Activated CD4-positive, alpha-beta T cell treated with anti-CD3 and anti-CD28 coated beads, Interleukin-2, amount 10 ng/mL, durations not matched to agents 7 days and 5 days (primary cell): ENCODE measurements at places on chromosomes 2 and 18.

- no peak for DNase-seq
These were observed 127.6 kb upstream of the SERPINE2 start for GRCh38 chr2:224166654-224167053.

GRCh38 chr18:36672437-36673344 is 156.1 kb downstream of the TPGS2 start:
- no peak for DNase-seq

DNA sequence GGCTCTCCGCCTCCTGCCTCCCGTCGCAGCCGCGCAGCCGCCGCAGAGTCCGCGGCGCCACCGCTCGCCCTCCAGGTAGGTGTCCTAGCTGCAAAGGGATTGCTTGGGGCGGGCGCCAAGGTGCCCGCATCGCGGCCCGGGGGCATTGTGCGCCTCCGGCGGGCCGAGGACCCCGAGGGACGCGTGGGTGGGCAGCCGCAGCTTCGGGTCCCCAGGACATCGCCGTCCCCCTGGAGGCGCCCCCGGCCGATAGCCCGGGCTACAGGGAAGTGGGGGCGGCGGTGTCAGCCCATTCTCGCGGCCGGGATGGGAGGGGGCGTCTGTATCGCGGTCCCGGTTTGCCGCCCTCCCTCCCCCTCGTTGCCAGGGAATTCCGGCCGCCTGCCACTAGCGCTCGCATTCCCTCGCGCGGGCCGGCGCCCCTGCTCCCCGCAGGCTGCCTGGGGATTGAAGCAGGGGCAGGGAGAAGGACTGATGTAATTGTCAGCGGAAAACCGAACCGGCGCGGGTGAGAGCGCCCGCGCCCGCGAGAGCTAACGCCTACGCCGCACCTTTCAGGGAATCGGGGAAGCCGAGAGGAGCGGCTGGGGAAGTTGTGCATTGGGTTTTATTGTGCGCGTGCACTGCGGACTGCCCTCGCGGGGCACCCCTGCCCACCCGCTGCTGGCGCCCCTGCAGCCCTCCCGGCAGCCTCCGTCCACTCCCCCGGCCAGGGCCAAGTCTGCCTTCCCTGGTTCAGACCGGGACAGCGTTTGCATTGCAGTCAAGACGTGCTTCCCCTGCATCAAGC is 483 bp downstream of the OSBPL6 start:
- peak; percentile 8 for DNase-seq

- peak; percentile 75 for DNase-seq
These were observed 10.6 kb upstream of the ITGB6 start for GRCh38 chr2:160210599-160211138.

DNA sequence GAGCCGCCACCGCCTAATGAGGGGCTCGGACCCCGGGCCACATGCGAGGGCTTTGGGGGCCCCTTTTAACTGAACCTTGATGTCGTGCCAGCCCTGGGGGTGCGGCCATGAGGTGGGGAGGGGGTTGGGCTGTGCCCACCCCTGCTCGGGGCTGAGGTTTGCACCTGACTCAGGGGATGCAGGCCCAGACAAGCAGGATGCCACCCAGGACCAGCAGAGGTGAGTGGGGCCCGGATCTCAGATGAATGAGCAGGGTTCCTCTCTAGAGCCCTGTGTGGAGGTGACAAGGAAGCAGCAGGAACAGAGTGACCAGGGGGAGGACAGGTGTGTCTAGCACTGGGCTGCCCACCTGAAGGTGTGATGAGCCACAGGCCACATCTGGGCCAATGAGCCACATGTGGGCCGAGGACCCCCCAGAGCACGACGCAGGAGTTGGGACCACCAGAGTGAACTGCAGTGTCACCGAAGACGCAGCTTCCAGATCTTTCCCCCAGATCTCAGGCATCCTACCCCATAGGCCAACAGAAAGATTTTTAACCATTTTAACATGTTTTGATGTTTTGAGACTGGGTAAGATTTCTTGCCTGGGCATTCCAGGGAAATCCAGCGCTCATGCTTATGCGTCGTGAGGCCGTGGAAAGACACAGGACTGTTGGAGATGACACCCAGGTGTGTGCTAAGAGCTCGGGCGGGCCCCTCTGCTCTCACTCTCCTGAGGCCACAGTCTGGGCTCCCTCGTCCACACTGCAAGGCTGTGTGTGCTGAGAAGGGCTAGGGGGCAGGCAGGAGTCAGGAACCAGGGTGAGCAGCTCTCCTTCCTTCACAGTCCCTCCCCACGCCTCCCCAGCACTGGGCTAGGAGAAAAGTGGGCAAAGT is 73.6 kb downstream of the DDX1 start:
- DNase-seq, result no peak

DNA sequence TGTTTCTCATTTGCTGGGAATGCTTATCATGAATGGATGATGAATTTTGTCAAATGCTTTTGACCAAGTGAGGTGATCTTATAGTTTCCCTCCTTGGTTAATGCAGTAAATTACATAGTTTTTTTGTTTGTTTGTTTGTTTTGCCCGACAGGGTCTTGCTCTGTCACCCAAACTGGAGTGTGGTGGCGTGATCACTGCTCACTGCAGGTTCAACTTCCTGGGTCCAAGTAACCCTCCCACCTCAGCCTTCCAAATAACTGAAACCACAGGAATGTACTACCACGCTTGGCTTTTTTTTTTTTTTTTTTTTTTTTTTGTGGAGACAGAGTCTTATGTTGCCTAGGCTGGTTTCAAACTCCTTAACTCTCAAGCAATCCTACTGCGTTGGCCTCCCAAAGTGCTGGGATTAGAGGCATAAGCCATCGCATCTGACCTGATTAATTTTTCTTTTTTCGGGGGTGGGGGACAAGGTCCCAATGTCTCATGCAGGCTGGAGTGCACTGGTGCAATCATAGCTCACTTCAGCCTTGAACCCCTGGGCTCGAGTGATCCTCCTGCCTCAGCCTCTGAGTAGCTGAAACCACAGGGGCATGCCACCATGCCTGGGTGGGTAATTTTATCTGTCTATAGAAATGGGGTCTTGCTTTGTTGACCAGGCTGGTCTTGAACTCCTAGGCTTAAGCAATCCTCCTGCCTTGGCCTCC is 48.6 kb downstream of the SMAD2 start:
- DNase-seq, result no peak

DNA sequence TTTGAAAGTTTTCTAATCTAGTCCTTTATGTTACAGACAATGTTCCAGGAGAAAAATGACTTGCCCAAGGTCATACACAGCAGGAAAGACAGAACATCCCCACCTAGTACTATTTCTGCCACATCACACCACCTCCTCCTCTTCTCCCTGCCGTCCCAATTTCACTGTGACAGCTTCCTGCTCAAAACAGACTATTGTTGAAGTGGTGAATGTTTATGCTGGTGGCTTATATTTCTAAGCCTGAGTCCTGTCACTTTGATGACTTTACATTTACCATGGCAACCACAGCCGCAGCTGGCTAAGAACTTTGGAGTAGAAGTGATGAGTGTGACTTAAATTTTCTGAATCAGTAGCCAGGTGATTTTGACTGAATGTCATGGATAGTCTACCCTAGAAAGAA is 10.0 kb downstream of the GALNT5 start:
- DNase-seq, result no peak

DNA sequence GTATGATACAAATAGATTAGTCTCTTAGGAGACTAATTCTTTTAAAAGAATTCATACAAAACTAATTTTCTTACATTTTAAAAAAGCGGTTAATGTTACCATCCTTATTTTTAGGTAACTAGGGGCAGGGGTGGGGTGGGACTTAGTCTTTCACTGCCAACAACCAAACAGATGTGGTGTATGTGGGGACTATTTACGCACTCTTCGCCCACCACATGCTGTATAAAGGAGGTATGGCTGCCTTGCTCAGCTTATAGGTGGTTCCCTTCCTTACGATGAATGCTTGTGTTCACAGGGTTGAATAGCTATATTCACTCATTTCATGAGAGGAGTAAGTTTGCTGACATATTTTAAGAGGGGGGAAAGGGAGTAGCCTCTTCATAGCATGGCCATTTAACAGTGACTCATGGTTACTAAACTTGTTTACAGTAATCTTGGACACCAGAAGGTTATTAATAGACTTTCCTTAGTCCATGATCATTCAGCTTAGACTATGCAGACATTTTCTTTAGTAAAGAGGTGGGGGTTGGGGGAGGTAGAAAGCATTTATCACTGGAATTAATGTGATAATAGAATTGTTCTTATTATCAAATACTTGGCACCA is 61.8 kb downstream of the CAB39 start:
- no peak for DNase-seq

DNA sequence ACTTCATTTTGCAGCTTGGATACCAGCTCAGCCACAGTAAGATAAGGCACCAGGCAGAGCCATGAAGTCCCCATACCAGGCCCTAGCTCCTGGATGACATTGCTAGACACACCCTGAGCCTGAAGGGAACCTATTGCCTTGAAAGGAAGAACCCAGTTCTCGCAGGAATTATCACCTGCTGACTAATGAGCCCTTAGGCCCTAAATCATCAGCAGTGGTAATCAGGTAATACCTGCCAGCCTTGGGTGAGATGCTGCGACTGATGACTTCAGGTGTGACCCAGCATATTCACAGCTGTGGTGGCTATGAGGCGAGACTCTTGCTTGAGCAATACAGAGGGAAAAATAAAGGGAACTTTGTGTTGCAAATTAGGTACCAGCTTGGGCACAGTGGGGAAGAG is 24.9 kb downstream of the CLK1 start:
- DNase-seq, result no peak

DNA sequence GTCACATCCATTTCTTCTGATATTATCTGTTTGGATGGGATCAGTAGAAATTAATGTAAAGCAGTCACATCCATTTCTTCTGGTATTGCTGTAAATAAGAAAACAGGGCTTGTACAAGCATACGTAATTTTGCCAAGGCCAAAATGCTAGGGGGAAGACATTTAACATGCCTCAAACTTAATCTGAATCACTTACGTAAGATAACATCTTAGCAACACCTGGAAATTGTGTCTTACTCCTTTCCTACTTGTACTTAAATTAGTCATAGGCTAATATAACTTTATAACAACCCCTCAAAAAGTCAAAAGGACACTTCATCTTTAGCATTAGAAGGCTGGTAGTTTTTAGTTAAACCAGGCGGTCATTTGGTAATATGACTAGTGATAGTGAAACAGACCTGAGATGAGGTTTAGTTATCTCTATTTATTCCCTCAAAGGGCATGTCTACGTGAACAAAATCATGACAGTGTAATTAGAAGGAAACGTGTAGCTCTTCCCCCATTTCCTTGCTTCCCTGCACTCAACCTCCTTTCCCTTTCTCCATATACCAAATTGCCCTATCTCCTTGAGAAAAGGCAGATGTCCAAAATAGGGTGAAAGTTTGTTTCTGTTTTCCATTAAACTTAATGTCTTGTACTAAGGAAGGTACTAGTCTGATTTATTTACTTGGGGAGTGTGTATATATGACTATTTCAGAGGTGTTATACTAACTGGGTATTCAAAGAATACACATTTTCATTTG is 99.3 kb upstream of the FZD5 start:
- DNase-seq, result no peak

DNA sequence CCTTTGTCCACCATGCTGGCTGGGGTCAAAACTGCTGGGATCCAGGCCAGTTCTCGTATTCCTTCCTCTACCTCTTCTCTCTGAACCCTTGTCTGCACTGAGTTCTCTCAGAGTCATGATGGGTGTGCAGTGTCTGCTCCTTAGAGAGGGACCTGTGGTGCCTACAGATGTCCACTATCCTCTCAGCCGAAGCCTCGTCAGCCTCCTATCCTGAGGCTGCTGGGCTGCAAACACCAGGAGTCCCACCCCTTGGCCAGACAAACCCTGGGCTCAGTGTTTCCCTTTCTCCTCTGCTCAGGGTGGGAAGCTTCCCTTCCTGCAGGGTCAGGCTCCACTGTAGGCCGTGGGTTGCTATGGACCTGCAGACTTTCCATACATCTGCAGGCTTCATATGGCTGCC is 2.3 kb downstream of the INPP5D start:
- no peak for DNase-seq

- DNase-seq, result no peak
These were observed 65.2 kb upstream of the RAPH1 start for GRCh38 chr2:203600286-203600685.

GRCh38 chr2:8661736-8662135 is 20.1 kb upstream of the ID2 start:
- no peak for DNase-seq

DNA sequence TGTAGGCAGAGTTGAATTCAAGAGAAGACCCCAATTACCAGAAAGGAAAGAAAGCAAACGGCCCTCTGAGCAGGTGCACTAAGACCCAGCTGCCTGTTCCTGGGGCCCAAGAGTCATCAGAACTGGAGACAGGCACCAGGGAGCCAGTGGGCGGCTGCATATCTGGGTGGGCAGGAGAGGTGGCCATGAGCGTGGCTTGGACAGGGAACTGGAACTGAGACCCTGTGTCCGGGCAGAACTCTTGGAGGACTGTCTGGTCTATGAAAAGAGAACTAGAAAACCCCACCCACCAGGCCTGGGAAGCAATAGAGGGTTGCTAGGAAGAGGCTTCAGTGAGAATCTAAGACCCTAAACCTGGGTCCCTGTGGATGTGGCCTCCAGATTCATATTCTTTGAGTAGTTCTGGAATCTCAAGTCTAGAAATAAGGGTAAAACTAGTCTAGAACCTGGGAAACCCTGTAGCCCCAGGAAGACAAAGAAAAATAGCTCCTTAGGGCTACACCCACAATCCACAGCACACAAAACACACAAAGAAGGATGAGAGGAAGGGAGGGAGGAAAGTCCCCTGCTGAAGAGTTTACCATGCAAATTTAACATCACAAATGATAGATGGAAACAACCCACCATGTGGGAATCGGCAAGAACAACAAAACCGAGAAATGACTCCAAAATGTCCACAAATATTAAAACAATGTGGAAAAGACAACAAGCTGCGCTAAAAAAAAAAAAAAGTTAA is 147.0 kb downstream of the HDAC4 start:
- DNase-seq, result no peak

- no peak for DNase-seq
These were observed 43.3 kb downstream of the PLEKHB2 start for GRCh38 chr2:131148426-131148825.

- no peak for DNase-seq
These were observed 72.2 kb downstream of the ADAM23 start for GRCh38 chr2:206515580-206515979.

- DNase-seq, result no peak
These were observed 146.7 kb downstream of the MREG start for GRCh38 chr2:215866606-215867005.

- no peak for DNase-seq
These were observed 32.8 kb downstream of the FMNL2 start for GRCh38 chr2:152367547-152368390.

- peak; percentile 33 for DNase-seq
These were observed 423.8 kb upstream of the MEX3C start for GRCh38 chr18:51621113-51621863.

GRCh38 chr2:127321303-127321702 is 27.4 kb upstream of the ERCC3 start:
- DNase-seq, result no peak
